ENCODE measurements at places on chromosomes 1 and 21.

- no peak for DNase-seq
Measured at GRCh38 chr1:184843732-184844495, 89.3 kb upstream of the EDEM3 start.

GRCh38 chr1:152162792-152163463 lies 3.9 kb upstream of the RPTN start:
- no peak for DNase-seq

DNA sequence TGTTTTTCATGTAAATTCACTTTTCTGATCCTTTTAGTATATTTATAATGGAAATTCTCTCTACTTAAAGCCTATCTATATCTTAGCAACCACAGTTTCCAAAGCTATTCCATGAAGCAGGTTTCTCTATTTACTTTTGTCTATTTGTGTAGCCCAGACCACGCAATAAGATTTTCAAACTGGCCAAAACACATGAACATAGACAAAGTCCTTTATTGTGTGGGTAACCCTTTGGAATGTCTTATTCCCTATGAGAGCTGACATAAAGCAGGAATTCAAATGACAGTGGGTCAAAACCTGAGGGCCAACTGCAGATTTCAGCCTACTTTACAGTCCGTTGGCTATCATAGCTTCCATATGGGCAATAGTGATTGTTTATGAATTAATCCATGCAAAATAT lies 252.6 kb downstream of the LTN1 start:
- no peak for DNase-seq

DNA sequence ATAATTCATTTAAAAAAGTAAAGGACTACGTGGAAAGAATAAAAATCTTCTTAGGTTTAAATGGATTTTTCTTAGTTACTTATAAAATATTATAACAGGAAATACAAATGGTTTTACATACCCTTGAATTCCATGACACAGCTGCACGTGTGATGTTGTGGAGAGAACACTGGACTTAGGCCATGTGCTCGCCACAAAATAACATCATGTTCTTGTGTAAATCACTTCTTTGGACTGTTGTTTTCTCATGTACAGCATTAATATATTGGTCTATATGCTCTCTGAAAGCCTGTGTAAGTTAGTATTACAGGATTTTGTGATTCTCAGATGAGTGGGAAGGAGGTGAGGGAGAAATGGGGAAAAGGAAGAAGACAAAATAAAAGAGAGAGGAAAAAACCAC lies 228.2 kb downstream of the DNM3 start:
- no peak for DNase-seq

DNA sequence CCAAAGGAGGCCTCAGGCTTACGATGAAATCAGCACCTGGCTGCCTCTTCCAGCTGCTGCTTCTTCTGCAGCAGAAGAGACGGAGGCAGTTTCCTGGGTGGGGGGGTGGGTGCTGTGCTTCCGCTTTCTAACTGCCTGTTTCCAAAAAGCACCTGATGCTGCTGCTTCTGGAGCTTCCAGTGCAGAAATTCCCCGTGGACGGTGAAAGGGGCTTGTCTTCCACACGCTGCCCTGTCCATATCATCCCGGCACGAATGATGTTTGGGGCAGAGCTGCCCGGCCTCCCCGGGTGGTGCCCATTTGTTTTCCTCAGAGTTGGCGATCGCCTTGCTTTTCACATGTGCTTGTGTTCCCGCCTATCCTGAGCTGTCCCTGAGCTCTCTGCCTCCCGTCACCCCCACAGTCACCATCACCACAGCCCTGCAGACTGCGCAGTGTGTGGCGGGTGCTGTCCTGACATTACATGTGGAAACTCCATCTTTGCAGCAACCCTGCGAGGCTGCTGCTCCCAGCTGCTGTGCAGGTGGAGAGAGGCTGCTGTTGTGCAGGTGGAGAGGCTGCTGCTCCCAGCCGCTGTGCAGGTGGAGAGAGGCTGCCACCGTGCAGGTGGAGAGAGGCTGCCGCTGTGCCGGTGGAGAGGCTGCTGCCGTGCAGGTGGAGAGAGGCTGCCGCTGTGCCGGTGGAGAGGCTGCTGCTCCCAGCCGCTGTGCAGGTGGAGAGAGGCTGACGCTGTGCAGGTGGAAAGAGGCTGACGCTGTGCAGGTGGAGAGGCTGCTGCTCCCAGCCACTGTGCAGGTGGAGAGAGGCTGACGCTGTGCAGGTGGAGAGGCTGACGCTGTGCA lies 1.8 kb downstream of the TTLL10 start:
- DNase-seq = no peak

DNA sequence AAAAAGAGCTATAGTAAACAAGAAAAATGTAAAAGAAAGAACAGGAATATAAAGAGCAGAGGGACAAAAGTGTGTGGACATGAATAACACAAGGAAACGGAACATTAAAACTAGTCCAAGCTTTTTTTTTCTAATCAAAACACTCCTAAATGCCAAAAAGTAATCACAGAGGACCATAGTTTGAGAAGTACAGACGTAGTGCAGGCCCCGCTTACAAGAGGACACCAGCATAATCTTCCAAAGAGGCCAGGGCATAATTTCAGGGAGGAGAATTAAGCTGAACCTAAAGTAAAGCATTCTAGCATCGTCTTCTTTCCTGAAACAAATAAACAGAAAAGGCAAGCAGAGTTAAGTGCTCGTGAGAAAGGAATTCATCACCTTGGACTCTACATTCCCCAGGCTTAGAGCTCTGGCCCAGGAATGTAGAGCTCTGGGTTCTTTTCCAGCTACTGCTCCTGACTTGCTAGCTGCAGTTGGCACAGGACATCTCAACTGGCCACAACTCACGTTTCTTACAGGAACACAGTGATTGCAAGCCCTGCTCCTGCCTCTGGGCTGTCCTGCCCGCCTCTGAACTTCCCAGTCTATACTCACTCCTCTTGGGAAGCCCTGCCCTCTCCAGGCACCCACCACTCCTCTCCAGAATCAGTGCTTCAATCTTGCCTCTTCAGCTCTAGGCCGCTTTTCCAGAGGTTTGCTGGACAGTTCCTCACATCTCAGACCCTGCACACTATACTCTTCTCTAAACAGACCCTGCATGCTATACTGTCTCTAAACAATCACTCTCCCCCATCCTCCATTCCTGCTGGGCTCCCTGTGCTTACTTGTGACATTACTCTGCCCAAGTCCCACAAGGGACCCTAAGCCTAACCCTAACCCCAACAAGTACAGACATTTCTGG lies 9.8 kb downstream of the RGS8 start:
- no peak for DNase-seq

DNA sequence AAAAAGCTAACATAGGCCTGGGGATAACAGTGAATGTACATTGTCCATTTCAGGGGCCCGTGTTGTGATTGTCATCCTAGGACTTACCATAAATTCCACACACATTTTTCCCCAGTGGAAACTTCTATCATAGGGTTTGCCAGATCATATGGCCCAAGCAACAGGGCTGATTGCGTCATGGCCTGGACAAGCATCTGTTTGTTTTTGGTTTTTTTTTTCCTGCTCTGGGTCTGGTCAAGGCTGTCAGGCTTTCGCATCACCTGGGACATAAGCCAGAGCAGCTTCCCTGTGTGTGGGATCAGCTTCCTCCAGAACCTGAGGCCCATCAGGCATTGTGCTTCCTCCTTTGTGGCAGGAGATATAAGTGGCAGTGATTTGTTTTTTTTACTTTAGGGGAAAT lies 598.5 kb upstream of the USP24 start:
- DNase-seq = no peak

DNA sequence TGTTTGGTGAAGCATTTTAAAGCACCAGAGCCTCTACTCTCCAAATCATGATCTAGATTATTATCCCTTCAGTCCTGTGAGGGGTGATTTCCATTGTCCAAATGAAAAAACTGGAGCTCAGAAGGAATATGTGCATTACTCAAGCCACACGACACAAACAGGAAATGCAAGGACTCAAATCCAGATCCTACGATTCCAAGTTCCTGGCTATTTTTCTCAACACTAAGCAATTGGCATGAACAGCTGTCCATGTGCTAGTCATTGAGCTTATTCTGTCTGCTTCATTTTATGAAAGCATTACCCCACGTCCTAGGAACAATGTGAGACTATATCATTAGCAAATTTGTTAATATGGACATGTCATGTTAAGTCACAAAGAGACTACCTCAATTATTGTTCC lies 273.1 kb upstream of the LYPLAL1 start:
- no peak for DNase-seq

DNA sequence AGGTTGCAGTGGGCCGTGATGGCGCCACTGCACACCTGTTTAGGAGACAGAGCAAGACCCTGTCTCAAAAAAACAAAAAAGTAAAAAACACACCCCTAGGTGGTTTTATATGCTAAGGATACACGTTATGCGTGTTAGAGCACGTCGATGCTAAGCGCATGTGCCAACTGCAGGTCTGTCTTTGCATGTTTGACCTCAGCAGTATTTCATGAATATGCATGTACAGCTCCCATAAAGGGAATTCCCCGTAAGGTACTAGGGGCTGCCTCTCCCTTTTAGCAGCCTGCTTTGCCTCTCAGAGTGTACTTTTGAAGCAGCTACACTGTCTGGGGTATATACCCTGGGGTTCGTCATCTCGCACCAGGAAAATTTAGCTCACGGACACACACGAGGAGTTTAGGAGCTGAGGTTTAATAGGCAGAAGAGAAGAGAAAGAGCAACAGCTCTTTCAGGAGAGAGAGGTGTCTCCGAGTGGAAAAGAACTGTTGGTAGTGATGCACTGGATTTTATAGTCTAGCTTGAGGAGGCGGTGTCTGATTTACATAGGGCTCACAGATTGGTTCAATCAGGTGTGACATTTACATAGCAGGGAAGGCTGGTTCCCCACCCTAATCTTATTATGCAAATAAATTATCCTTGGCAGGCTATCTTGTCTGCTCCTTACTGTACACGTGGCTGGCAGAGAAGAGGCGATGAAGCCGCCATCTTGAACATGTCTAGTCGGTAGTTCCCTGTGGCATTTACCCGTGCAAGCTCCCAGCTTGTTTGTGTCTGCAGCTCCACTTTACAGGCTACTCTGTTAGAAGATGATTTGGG lies 4.2 kb upstream of the OTUD3 start:
- DNase-seq = no peak

- DNase-seq = no peak
Measured at GRCh38 chr1:7299329-7299799, 471.7 kb upstream of the VAMP3 start.

GRCh38 chr1:204647114-204647804 lies 38.3 kb downstream of the LRRN2 start:
- no peak for DNase-seq

DNA sequence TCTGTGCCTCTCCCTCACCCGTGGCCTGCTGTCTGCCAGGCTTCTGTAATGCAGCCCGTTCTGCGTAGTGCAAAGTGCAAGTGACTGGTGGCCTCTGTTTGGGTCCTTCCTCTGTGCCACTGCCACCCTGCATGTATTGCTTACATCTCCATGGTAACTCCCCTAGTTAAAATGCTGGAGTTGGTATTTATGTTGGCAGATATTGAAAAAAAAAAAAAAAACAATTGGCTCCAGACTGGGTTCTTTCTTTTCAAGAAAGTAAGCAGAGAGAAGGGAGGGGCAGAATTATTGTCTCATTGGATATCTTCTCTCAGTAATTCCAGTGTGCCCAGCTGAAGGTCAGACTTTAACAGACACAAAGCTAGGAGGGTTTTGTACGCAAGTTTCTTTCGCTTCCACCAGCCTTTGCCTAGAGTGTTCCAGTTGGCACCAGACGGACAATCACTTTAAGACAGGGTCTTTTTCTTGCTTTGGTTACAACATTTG lies 242.3 kb downstream of the PBX1 start:
- DNase-seq = no peak

- no peak for DNase-seq
Measured at GRCh38 chr1:182192215-182192614, 130.7 kb upstream of the ZNF648 start.

DNA sequence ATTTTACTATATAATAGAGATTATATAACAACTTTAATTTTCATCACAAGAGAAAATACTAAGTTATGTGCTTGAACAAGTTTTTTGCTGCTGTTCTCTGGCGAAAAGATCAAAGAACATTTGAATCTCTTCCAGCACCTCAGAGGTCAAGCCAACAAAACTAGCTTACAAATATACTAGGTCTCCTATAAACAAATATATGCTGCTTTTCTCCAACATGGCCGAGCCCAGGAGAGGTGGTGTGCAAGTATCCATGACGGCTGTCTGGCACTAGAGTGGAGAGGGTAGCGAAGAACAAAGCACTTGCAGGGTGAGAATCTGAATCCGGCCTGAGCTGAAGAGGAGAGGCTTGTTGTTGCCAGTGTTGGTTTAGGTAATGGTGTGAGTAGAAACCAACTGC lies 7.5 kb upstream of the FMO3 start:
- no peak for DNase-seq

DNA sequence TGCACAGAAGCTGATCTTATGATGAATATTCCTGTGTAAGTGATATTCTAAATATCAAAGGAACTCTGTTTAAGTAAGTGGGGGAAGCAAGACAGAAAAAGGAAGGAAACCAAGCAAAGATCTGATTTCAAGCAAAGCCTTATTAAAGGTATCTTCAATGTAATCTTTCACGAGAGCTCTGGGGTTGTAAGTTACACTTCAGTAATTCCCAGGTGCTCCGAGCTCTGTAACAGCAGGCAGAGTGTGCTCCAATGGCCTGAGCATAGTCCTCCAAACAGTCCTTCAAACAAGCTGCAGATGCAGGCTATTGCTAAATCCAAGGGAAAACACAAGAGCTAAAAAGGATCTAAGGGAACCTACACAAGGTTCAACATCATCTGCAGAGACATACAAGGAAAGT lies 949.7 kb upstream of the TMPRSS15 start:
- DNase-seq = no peak

GRCh38 chr1:202821467-202821866 lies 10.7 kb downstream of the PCAT6 start:
- no peak for DNase-seq

DNA sequence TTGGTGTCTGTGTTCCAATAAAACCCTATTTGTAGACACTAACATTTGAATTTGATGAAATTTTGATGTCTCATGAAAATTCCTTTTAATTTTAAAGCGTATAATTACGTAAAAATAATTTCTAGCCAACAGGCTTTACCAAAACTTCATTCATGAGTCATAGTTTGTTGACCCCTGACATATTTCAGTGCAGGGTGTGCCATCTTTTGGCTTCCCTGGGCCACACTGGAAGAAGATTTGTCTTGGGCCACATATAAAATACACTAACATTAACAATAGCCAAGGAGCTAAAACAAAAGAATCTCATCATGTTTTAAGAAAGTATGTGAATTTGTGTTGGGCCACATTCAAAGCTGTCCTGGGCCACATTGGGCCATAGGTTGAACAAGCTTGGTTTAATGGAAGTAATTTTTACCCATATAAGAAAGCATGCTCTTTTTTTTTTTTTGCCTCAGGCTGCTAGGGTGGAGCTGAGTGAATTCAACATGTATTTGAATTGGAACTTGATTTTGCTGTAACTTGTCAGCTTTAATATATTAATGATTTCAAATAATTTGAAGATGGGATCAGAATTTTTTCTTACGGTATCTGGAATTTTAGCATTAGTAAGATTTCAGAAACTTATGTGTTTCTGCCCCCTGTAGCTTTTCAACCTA lies 267.7 kb upstream of the RGS18 start:
- no peak for DNase-seq

- DNase-seq = no peak
Measured at GRCh38 chr21:26099610-26100219, 70.9 kb downstream of the APP start.

- DNase-seq = no peak
Measured at GRCh38 chr1:229147072-229147471, 123.8 kb upstream of the RAB4A start.

- no peak for DNase-seq
Measured at GRCh38 chr1:15220024-15220392, 27.0 kb upstream of the FHAD1 start.

GRCh38 chr1:81954534-81955020 lies 153.8 kb downstream of the ADGRL2 start:
- DNase-seq = no peak
